ENCODE measurements at places on chromosomes 6 and 20.

- no peak for DNase-seq
Measured at GRCh38 chr6:7726416-7727085, 652 bp downstream of the BMP6 start.

DNA sequence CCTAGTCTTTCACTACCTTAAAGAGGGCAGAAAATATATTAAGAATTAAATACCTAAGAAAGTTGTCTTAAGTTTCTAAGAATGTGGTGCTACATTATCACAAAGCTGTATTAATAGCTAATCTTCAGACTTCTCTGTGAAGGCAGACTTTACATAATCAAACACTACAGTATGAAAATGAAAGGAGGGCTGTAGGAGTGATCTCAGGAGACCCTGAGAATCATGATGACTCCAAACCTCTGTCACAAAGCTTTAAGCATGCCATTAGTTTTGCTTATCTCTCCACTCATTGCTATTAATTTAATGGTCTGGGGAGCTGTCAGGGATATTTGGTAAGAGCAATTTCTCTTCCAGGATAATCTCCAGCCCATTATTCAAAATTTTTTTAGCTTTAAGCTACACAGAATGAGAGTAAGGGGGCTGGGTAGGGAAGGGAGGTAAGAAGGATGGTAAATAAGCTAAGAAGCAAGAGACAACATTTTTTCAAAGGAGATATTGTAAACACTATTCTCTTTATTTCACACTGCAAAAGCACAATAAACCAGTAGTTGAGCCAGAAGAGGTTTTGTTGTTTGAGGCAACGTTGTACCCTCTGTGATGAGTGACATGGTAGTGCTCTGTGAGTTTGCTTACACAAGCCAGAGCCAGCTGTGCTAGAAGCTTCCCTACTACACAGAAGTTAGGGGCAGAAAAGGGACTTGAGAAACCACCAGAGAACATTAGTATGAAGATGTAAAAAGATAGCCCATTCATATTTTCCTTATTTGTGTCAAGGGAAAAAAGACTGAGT is 258.8 kb downstream of the GMDS start:
- DNase-seq = no peak

- no peak for DNase-seq
Measured at GRCh38 chr20:8433291-8433690, 301.2 kb downstream of the PLCB1 start.

DNA sequence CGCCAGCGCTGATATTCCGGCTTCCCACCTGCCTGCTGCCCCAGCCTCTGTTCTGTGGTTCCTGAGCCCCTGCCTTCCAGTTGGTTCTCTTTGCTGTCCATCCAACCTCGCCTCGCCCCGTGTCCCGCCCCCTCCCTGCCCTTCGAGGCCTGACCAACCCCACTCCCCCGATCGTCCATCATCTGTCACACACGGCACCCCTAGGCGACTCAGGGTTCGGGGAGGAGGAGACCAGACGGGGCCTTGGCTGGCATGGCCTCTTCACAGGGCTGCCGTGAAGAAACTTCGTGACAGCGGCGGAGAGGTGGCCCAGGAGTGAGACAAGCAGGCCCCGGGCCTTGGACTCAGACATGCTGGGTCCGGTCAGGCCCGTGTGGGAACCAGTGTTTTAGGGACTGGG is 226.1 kb downstream of the QKI start:
- no peak for DNase-seq

DNA sequence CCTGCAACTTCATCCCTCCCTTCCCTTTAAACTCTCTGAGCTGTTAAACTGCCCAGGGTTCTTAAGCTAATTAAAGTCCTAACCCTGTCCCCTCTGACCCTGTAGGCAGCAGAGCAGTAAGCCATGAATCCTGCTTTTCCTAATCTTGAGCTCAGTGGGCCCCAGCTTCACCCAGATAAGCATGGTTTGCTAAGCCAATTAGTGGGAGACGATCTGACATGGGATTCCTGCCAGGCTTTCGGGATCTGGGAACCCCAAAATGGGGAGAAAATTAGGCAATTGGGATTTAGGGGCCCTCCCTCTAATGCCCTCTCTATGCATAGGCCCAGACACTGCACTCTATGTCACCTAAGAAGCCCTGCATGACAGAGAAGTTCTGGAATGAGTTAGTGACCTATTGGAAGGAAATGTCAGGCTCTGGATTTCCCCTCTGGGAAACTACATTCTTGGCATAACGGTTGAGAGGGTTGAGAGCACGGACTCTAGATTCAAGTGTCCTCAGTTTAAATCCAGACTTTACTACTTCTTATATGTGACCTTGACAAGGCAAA is 4.6 kb downstream of the XKR7 start:
- no peak for DNase-seq

- no peak for DNase-seq
Measured at GRCh38 chr6:129280749-129281148, 397.8 kb downstream of the LAMA2 start.

DNA sequence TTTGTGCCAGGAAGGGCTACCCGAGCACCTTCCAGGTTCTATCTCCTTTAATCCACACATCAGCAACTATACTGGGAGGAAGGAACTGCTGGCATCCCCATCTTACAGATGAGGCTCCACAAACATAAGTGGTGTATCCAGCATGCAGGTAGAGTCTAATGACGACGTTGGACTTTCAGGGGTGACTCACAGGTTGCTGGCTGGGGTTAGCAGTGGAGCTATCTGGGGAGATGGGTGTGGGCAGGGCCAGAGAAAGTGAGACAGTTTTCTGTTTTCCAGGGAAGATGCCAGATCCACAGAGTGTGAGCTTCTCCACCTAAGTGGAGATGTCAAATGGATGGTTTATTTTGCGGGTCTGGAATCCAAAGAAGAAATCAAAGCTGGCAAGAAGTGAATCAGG is 31.8 kb downstream of the CDH22 start:
- DNase-seq = no peak

DNA sequence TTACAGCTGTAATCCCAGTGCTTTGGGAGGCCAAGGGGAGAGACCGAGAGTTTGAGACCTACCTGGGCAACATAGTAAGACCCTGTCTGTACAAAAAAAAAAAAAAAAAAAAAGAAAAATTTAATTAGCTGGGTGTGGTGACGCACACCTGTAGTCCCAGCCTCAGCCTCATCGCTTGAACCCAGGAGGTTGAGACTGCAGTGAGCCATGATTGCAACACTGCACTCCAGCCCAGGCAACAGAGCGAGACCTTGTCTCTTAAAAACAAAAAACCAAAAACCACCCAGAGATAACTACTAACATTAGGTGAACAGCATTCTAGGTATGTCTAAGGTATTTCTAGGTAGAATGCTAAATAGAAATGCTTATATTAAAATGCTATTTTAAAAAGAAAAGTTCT is 21.0 kb upstream of the PI16 start:
- no peak for DNase-seq

DNA sequence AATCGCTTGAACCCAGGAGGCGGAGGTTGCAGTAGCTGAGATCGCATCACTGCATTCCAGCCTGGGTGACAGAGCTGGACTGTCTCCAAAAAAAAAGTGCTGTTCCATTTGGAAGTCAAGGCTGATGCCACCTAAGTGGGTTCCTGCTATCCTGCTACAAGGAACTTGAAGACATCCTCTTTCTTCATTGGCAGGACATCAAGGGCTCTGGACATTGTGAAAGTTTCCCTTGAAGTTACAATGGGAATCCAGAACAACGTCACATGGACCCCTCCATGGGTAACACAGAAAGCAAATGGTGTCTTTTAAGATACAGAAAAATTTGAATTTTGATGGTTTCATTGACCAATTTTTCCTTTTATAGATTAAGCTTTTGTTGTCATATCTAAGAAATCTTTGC is 15.5 kb upstream of the ITCH start:
- no peak for DNase-seq

DNA sequence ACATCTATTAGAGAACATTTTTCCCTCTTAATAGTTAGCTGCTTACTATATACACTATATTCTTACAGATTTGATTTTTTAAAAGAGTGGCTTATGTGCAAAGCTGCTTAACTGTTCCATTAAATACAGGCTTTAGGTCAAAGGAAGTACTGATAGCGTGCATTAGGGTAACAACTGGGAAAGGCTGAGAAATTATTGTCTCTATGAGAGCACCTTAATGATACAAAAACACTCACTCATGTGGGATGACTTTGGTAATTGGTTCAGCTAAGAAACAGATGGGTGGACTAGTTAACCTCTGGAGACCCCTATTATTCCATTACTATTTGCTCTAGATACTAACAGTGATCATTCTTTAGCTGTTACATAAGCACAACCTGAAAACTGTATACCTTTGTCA is 4.0 kb downstream of the DCDC2 start:
- DNase-seq = no peak

DNA sequence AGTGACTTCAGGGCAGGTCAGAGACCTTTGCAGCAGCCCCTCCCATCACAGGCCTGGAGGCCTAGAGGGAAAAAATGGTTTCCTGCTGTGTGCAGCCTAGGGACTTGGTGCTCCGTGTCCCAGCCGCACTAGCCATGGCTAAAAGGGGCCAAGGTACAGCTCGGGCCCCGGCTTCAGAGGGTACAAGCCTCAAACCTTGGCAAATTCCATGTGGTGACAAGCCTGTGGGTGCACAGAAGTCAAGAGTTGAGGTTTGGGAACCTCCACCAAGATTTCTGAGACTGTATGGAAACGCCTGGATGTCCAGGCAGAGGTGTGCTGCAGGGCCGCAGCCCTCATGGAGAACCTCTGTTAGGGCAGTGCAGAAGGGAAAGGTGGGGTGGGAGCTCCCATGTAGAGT is 34.0 kb downstream of the UBE3D start:
- DNase-seq = no peak

DNA sequence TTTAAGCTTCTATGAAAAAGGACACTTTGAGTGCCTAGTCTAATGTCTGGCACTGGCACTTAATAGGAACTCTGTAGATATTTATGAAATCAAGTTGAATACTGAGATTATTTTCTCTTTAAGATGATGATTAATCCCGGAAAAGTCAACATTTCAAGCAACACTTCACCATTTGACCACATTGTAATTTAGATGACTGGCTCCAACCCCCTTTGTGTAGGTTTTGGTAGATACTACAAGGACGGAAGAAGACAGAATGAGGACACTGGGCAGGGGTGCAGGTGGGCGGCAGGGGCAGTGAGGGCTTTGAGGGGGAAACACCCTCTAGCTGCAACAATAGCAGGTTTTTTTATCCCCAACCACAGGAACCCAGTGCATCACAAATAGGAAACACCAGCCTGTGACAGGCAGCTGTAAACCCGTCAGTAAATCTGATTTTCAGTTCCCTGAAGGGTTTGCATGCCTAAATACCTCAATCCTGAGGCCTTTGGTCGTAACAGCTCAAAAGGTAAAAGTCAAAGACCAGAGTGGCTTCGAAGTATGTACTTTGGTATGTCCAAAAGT is 4.6 kb downstream of the DTNBP1 start:
- no peak for DNase-seq

- no peak for DNase-seq
Measured at GRCh38 chr6:170358496-170358895, 51.9 kb downstream of the FAM120B start.

- DNase-seq = no peak
Measured at GRCh38 chr6:150250826-150251225, 108.0 kb downstream of the PPP1R14C start.

DNA sequence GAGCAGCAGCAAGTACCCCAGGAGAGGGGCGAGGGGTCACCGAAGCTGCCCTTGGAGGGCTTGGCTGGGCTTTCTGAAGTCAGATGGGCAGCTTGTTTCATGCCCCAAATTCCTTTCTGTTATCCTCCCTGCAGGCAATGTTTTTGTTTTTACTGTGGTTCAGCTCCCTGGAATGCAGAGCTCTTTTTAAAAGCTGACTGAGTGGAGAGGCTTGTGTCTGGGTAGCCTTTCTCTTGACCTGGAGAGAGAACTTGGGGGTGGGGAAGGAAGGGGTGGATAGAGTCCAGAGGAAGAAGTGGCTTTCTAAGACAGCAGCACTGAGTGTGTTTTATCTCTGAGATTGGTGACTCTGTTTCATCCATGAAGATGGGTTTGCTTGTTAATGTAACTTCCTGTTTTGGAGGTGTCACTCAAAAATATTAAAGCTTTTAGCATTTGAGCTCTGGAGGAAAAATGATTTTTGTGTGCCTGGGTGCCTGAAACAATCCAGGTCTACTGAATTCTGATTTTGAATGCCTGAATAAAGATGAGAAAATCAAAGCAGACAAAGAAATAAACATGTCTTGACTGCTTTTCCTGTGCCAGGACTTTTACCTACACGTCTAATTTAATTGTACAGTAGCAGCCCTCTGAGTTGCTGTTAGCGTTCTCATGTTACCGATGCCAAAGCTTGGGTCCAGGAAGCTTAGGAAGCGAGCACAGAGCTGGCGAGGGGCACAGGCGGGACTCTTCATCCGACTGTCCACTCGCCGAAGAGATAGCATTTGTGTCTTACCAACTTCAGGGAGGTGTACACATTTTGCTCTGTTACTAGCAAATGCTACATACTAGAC is 78.2 kb upstream of the EEF1E1 start:
- DNase-seq = no peak

DNA sequence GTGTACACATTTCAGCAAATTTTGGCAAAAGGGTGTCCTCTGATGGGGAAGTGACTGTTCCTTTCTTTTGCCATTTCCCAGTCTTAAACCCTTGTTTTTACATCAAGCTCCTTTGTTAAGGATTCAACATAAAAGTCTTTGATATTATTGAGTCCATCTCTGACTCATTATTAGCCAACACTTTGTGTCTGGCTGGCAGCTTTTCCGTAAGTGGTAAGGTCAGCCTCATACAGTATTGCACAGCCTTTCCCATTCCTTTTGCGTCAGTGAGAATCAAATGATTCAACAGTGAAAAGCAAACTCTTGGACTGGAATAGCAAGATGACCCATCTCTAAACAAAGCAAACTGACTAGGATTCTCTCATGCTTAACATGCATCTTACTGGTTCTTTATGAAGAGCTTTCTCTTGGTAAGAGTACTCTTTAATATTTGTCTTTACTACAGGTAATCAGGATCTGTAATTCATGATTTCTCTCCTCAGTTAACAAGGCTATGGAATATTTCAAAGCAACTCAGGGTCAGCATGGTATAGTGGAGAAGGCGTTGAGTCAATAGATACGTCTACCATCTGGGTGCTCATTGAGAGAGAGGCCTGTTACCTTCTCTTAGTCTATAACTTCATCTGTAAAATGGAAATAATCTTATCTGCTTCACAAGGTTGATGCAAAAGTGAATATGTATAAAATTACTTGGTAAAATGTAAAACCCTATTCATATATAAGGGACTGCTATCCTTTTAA is 183.6 kb downstream of the PRL start:
- DNase-seq = peak; percentile 11

GRCh38 chr6:146889303-146889702 is 290.5 kb downstream of the ADGB start:
- DNase-seq = no peak

Measured in body of pancreas (tissue), 4 donors.